NCI-H460 (cell line): ENCODE measurements at places on chromosomes 2 and 18.

DNA sequence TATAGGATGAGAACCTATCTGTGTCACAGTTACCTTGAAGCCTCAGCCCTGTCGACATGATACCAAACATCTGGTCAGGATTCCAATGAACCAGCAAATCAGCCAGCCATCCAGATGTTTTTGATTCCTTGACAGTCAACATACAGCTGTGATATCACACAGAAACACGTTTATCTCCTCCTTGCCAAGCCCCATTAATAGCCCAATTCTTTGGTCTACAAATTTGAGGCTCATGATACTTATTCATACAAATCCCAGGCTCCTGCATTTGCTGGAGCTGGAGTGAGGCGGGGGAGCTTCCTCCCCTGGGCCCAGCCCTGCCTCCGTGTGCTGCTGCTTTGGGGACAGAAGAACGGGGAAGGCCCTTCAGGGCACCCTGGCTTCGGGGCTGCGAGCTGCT is 611.6 kb upstream of the SALL3 start:
- DNase-seq: no peak

DNA sequence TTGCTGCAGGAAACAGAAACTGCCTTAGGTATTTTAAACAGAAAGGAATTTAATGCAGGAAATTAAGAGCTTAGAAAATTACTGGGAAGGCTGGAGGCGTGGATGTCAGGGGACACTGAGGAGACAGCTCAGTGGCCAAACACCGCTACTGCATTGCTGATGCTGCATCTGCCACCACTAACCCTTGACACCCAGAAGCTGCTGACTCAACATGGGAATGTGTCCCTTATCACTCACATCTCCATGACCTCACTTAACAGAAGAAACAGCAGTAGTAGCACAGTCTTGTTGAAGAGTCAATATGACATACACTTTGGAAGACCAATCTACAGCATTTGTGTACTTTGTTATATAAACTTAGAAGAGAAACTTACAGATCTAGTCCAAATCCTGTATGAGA is 906.1 kb downstream of the SLC4A3 start:
- peak; percentile 19 for DNase-seq

GRCh38 chr18:5983488-5983887 is 88.2 kb upstream of the TMEM200C start:
- DNase-seq: no peak

DNA sequence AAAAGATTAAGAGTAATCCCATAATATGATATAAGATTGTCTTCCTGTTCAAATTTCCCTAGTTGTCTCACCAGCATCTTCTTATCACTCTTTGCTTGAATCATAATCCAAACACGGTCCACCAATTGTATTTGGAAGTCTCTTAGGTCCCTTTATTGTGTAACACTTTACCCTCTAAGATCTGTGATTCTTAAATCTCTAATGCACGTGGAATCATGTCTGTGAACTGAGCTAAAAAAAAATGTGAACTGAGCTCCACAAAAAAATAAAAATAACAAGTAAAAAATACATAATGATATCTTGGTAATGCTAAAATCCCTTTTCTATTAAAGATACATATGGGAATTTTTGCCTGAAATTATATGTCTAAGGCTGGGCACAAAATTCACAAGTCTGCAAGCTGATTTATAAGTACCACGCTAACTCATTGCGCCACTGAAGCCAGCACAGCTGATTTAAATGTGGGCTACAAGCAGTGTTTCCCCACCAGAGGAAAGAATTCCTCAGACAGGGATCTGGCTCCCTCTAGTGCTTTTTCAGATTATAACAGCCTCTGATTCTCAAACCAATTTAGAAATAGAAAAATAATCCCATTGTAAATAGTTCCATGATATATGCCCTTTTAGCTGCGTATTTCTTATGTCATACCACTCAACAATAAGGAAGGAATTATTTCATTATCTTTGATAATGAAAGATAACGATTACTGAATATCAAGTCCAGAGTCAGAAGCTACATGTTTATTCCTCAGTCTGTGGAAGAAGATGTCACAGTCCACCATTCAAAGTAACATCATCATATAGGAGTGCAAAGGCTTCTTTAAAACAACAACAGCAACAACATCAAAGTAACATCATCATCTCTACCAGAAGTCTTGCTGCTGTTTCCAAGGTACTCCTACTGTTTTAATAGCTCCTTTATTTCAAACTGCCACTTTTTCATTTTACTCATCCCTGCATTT is 22.9 kb downstream of the RBM43 start:
- DNase-seq: peak; percentile 56

- no peak for DNase-seq
Observed at GRCh38 chr2:27742571-27742970, 28.9 kb upstream of the MRPL33 start.

DNA sequence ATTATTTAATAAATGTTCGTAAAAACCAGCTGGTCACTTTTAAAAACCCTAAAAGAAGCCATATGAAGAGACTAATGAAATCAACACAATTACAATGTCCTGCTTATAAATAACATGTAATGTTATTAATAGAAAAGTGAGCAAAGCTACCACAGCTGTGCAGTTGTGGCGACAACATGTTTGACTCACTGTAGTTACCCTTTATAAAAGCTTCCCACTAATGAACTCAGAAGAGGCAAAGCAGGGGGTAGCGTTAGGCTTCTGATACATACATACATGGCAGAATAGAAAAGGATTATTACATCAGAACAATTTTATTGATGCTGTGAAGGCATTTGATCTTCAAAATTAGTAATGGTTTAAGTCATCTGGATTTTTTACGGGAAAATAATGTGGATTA is 219.7 kb downstream of the SLC4A10 start:
- no peak for DNase-seq

DNA sequence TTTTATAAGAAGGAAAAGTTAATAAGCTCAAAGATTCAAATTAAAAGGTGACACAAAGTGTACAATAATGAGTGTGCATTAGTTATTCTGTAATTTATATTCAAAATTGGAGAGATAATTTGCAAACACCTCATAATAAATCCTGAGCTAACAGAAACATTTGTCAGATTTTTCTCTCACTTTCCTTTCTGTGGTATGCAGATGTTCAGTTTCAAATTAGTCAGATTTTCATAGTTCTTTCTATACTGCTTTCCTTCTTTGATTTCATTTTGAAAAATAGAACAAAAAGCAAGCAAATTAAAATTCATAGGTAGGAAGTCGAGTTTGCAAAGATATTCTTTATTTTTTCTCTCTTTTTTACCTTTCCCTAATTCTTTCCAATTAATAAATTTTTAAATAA is 1420.1 kb upstream of the NXPH2 start:
- DNase-seq: no peak

- no peak for DNase-seq
Observed at GRCh38 chr2:192953116-192953515, 758.4 kb upstream of the TMEFF2 start.

GRCh38 chr2:140154706-140155105 is 1374.5 kb upstream of the NXPH2 start:
- no peak for DNase-seq

DNA sequence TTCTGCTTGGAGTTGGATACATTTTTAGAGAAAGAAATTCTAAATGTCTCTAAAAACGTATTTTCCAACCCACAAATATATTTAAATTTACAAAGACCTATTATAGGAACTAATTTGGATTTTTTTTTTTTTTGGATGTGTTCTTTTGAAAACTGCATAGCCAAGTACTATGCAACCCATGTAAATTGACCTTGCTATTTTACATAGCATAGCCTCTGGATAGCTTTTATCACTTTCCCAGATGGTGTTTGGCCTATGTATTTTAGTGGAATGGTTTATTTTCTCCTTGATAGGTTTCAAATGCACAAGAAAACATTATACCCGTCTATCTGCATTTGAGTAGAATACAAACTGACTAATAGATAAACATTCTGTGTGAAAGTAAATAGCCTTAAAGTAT is 130.0 kb downstream of the FIGN start:
- DNase-seq: no peak

- no peak for DNase-seq
Observed at GRCh38 chr2:45674035-45674816, 22.8 kb downstream of the PRKCE start.

DNA sequence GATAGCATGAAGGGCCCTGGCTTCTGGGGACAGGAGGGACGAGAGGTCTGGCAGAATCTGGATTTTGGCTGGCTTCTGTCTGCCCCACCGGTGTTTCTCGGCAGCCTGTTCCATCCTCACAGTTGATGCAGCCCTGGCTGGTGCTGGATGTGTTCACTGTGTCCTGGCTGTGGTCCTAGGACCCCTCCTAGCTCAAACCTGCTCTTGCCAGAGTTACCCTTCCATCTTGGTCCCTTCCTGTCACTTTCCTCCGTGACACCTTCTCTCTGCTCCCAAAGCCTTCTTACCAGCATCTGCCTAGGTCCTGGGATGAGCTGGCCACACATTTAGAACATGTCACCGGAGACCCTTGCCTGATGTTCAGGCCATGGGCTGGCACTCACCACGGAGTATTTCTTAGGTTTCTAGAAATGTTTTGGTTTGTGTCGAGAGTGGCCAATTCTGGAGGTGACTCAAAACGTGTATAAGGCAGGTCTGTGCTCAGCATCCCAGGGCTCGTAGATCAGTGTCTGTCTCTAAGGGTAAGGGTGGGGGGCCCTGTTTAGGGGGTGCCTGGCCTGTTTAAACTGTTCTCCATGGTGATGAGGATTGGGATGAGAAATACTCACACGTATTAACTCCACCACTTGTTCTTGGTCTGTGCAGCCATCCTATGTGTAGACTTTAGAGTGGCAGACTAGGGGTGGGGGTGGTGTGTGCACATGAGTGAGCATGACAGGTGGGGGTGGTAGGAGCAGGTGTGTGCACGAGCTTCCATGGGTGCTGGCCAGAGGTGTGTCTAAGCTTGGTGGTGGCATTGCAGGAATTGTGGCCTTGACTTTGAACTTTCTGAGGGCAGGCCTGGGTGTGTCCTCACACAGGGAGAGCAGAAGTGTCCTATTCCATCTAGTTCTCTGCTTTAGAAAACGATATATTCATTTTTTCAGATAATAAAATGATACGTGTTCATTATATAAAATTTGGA is 162.7 kb downstream of the DYSF start:
- DNase-seq: no peak

DNA sequence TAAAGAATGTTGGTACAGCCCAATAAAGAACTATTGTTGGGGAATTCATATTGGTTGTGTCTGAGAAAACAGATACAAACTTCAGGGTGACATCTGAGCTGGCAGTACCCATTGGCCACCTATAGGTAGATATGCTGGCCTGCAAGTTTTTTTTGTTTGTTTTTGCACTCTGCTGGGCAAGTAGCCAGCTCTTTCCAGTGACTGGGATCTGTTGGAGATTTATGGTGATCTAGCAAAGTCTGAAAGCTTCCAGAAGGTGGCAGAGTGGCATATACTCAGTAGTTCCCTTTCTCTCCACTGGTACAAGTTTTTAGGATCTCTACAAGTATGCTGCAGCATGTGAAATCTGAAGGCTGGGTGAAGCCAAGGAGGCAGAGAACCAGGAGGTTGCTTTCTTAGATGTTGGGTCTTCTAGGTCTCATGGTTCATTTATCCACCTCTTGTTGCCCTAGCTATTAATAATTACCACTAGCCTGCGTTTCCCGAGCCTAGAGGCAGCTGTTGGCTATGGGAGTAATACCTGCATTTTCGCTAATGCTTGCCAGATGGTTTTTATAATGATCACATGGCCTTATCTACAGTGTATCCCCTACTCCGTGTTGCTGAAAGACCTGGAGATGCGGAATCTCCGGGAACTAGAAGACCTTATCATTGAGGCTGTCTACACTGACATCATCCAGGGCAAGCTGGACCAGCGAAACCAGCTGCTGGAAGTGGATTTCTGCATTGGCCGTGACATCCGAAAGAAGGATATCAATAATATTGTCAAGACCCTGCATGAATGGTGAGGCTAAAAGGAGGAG is 9.5 kb downstream of the COPS7B start:
- peak; percentile 82 for DNase-seq

DNA sequence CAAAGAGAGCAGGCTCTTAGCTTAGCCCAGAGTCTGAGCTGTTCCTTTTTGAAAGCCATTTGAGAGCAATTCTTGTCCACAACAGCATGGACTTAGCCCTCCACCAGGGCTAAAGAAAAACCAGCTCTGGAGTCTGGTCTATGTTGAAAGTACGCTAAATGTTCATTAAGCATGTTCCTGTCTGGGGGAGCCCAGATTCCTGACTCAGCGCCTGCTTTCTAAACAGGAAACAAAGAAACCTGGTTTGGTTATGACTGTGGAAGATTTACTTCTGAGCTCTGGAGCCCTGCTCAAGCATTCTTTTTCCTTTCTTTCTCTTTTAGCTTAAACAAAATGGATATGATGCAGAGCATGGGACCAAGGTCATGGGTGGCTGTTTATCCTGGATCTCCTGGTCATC is 279.8 kb downstream of the RBM43 start:
- DNase-seq: no peak

DNA sequence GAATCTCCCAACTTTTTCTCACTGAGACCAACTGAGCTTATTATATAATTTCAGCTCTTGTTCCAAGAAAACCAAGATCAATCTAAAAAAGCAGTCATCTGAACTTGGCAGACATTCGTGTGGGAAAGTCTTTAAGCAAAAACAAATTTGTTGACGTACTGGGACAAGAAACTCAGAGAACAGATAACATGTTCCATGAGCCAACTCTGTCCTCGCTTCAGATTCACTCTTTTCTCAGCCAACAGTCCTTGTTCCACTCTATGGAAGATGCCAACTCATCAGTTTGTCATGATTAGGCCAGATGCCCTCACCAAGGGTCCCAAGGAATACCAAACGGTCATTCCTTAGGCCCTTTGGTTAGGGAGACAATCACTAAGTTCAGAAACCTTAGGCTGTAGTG is 224.2 kb upstream of the CTAGE1 start:
- no peak for DNase-seq

DNA sequence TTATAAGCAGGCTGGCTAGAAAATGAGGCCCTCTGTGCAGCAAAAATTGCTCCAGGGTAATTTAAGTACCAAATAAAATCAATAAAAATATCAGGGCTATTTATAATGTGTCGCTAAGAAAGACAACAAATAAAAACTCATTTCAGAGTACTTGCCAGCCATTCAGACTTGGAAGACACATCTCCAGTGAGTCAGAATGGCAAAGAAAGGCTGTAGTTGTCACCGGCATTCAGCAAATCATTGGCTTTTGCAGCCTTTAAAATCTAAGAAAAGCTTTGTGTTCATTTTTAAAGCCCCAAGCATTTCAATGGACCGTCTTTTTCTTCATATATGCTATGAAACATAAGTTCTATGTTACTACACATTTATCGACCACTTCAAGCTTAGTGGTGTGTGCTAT is 141.1 kb upstream of the HNMT start:
- DNase-seq: no peak

DNA sequence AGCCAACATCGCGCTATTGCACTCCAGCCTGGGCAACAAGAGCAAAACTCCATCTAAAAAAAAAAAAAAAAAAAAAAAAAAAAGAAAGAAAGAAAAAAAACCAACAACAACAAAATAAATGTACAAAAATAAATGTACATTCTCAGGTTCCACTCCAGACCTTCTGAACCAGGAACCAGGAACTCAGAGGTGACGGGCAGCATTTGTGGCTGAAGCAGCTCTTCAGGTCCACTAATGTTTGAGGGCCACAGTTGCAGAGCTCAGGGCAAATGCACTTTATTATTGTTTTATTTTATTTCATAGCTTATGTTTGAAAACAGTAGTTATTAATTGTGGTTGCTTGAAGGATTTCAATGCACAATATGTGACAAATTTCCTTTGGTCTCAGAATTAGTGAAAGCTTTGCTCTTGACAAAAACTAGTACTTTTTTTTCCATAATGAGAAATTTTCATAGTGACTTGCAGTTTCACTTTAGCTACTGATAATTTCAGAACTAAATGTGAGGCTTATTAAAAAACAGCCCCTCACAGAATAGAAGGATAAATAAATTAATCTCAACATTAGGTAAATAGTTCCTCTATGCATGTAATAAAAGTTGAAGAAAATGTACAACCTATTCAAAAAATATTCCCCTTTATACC is 378.4 kb upstream of the SPHKAP start:
- no peak for DNase-seq
